ENCODE measurements at places on chromosomes 5 and 9.

DNA sequence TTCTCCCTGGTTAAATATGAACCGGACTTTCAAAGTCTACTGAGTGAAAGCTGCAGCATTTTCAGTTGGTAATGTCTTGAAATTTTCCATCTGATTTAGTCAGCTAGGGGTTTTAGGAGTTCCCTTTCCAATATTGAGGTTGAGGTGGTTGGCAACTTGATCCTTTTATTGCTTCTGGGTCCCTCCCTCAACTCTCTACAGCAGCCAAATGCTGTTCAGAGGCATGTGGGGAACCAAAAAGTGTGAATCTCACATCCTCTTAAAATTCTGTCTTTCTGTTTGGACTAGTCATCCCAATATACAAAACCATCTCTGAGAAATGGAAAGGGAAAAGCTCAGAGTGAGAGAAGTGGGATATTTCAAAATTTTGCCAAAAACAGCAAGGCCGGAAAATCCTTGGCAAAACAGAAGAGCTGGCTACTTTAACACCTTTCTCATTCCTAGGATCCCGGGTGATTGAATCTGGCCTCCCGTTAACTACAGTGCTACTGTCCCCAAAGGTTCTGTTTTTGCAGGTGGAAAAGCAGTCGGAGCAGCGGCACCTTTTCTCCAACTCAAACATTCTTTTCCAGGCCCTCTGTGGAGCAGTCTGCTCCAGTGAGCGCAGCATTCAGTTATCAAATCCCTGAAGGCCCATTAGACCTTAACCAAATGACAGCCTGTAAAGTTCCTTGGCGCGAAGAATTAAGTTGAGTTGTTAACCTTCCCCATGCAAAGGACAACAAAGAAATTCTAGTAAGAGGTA, 345.9 kb upstream of the NUDT12 start:
- no peak for DNase-seq

- peak; percentile 3 for DNase-seq
Observed at GRCh38 chr5:13866792-13867191, 77.7 kb downstream of the DNAH5 start.

DNA sequence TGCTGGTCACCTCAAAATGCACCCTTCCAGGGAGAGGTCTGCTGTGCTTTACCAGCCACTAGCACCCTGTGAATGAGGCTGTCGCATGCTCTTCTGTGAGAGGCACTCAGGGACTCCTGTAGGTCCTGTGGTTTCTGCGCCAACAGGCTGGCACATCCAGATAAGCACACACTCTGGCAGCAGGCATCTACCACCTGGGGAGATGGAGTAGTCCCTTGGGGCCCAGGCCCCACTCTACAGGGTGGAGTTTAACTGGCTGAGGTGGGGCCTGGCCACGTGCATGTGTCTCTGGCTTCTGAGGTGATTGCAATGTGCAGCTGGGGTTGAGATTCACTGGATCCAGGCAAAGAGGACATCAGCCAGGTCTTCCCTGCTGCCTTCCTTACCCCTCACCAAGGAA, 32.3 kb downstream of the TMEM174 start:
- DNase-seq: no peak

- no peak for DNase-seq
Observed at GRCh38 chr5:120808606-120809005, 344.5 kb downstream of the PRR16 start.

- no peak for DNase-seq
Observed at GRCh38 chr5:59837071-59837470, 56.5 kb downstream of the PDE4D start.

DNA sequence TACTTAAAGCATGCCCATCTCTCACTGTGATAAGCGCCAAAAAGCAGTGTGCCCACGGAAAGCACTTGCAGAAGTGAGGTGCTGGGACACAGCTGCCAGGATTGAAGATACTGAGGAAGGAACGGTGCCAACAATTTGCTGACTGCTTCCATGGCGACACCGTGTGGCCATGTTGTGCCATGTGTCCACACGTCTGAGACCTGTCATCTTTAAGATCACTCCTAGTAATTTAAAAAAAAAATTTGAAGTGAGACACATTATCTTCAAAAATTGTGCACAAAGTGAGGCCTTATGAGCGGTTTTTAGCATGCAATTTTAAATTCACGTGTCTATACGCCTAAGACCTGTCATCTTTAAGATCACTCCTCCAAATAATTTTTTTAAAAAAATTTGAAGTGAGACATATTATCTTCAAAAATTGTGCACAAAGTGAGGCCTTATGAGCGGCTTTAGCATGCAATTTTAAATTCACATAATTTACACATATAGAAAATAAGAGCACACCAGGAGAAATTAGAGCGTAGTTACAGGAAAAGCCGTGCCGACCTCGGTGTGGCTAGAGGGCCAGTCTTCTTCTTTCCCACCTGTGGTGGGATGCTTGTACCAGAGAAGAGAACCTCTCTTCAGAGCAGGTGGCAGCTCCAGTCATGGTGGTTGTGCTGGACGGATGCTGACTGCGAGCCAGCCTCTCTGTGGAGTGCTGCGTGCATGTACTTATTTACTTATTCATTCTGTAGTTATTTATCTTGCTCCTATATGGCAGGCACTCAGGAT, 21.4 kb upstream of the FLT4 start:
- no peak for DNase-seq

DNA sequence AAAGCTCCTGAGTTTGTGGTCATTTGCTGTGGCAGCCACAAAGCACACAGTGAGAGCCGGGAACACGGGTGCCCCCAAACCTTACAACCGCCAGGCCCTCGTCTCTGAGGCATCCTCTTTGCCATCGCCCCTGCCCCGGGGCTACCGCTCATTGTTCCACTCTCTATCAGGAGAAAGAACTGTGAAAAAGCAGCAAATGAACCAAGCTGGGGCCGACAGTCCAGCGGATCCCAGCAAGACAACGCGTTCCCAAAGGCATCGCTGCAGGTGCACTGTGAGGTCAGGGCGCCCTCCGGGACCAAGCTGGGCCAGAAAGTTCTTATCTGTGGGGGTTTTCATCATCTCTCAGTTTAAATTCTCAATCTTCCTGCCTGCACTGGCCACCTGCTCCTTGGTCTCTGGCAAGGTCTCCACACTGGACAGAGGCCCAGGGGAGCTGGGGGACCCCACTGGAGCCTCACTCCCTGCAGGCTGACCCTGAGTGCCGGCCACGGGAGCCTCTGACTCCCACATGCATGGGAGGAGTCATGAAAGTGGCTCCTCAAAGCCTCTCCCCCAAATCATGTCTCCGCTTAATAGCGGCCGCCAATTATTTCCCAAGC, 32.1 kb downstream of the VAV2 start:
- no peak for DNase-seq

- DNase-seq: no peak
Observed at GRCh38 chr5:14724633-14725032, 60.1 kb downstream of the OTULIN start.

Data from fibroblast of skin of left quadriceps (primary cell).